AML-193 (cell line): ENCODE measurements at places on chromosomes 1 and 21.

GRCh38 chr1:47661040-47661439 lies 223.2 kb downstream of the FOXD2 start:
- no peak for DNase-seq

DNA sequence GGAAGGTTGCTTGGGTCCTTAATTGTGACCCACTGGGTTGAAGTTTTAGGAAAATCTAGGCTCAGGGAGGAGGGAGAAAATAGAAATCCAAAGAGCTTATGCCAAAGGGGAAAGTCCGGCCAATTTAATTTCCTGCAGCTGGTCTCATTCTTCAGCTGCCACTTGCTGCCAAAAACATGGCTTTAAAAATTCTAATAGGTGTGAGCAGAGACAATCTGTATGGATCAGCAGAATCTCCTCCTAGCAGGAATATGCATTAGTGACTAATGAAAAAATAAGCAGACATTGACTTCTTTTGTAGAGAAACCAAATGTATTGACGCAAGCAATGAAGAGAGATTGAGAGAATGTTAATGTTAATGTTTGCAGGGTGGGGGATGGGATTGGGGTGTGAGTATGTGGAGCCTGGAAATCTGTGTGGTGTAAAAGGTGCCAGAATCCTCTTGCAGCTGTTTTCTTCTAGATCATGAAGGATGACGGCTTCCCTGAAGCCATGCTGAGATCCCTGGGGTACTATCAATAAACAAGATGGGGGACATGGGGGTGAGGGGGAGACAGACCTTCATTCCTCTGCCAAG lies 35.3 kb downstream of the VWA5B1 start:
- no peak for DNase-seq

GRCh38 chr1:99397863-99398262 lies 133.6 kb downstream of the PLPPR4 start:
- DNase-seq: no peak

DNA sequence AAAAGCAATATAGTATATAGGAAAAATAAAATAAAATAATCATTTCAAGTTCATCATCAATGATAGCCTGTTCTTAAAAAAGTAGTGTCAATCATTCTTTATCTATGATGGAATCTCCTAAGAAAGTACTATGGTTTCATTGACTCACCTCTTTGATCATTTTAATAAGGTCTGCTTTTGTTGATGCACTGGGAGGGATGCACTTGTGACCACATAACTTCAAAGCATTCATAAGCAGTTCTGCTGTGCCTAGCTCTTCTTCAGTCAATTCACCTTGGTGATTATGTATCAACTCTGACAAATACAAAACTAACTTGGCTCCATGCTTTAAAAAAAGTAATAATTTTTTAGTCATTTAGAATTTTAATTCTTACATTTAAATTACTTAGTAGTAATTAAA lies 84.8 kb upstream of the GNG4 start:
- no peak for DNase-seq

- peak; percentile 54 for DNase-seq
Observed at GRCh38 chr1:28668956-28669723, 556 bp downstream of the GMEB1 start.

DNA sequence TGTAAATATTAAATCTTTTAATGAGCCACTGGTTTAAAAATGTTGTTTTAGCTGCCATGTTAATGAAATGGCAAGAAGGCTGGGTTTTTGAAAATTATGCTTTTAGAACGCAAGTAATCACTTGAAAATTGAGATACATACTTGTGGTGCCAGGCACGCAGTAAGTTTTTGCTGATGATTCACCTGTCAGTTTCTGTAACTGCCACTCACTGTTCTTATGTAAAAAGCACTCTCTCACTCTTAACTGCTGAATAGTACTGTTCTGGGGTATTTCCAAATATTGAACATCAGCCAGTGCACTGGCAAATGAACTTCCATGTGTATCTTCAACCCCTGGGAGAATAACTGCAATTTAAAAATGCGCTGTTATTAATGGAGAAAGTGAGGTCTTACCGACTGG lies 17.9 kb downstream of the LGALS8 start:
- DNase-seq: no peak

GRCh38 chr1:226762988-226763904 lies 24.2 kb upstream of the ITPKB start:
- no peak for DNase-seq

- DNase-seq: no peak
Observed at GRCh38 chr1:44237721-44238457, 24.6 kb downstream of the DMAP1 start.

DNA sequence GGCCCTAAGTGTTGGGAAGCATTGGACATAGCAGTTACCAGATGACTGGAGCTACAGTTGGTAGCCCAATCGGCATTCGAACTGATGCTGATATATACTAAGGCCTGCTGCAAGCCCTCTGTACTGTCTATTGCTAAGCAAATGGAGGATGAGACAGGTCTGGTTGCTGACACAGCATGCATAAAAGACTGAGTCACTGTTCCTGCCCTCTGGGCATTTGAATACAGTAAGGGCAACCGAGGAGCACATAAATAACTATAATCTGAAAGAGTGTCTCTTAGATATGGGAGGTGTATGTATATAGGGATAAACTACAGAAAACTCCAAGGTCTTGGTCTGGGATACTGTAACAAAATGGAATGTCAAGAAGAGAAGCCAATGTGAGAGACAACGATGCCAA lies 16.8 kb upstream of the MARK1 start:
- DNase-seq: no peak

GRCh38 chr1:116401646-116402176 lies 28.7 kb downstream of the ATP1A1 start:
- DNase-seq: no peak

GRCh38 chr1:147808025-147808424 lies 47.6 kb upstream of the GJA5 start:
- DNase-seq: no peak

- no peak for DNase-seq
Observed at GRCh38 chr1:6691507-6691906, 10.1 kb downstream of the DNAJC11 start.

GRCh38 chr1:55947446-55947845 lies 631.9 kb downstream of the PLPP3 start:
- no peak for DNase-seq

GRCh38 chr21:32304998-32305397 lies 6.3 kb downstream of the MRAP start:
- DNase-seq: no peak

GRCh38 chr1:64161357-64161941 lies 42.0 kb upstream of the UBE2U start:
- DNase-seq: no peak

DNA sequence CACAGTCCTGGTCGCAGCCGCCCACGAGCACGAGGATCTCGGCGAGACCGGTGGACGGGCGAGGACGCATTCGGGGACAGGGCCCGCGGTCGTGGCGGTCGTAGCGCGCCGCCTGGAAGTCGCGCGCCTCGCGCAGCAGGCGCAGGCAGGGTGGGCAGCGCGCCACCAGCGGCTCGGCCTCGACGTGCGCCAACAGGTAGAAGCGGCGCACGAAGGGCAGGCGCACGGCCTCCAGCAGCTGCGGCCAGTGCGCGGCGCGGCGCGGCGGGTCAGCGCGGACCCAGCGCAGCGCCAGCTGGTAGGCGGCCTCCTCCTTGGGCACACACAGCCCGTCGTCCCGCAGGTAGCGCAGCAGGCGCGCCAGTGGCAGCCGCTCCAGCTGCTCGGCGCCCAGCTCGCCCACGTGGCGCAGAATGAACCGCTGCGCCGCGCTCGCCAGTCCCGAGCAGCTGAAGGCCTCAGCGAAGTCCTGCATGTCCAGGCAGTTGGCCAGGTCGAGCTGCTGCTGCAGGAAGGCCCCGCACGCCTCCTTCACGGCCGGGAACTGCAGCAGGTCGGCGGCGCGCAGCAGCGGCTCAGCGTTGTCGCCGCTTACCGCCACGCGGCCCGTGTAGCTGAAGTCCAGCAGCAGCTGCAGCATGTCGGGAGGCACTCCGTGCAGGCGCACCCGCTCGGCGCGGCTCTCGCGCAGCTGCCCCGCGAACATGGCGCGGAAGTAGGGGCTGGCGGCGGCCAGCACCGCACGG lies 573 bp downstream of the KLHL21 start:
- no peak for DNase-seq

GRCh38 chr1:197466813-197467212 lies 198.8 kb downstream of the CRB1 start:
- DNase-seq: no peak

- DNase-seq: no peak
Observed at GRCh38 chr1:185566995-185567394, 167.2 kb upstream of the HMCN1 start.

- no peak for DNase-seq
Observed at GRCh38 chr1:68449901-68450300, at the start of gene RPE65. RPE65 (minus strand) TSS chr1:68449954; CDS start chr1:68449905, 49 bp downstream.

DNA sequence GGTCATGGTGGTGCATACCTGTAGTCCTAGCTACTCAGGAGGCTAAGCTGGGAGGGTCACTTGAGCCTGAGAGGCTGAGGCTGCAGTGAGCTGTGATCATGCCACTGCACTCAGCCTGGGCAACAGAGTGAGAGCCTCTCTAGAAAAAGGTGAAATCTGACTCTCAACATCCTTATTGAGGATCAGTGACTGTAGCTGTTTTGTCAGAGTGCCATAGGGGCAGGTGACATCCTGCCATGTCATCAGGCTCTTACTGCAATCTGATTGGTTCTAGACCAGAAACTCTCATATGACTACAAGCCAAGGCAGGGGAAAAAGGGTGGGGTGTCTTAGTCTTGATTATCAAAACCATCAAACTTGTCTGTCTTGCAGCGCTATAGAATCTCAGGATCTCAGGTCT lies 62.8 kb upstream of the NGF start:
- no peak for DNase-seq

GRCh38 chr1:41789661-41790330 lies 128.9 kb downstream of the HIVEP3 start:
- peak; percentile 16 for DNase-seq

GRCh38 chr1:107327446-107327845 lies 186.6 kb downstream of the NTNG1 start:
- DNase-seq: no peak

GRCh38 chr1:240174734-240175133 lies 83.1 kb downstream of the FMN2 start:
- DNase-seq: peak; percentile 36

- DNase-seq: no peak
Observed at GRCh38 chr1:10765734-10766478, 30.5 kb downstream of the CASZ1 start.

DNA sequence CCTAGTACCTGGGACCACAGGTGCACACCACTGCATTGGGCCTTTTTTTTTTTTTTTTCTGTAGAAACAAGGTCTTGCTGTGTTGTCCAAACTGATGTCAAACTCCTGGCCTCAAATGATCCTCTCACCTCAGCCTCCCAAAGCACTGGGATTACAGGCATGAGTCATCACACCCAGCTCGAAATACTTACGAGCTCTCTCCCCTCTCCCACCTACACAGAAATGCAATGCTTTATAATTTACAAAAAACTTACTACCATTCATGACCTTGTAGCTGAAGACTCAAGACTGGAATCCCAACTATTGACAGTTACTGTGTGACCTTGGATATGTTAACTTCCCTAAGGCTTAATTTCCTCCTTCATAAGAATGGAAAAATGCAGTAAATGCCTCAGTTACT lies 18.7 kb downstream of the FOXJ3 start:
- no peak for DNase-seq

DNA sequence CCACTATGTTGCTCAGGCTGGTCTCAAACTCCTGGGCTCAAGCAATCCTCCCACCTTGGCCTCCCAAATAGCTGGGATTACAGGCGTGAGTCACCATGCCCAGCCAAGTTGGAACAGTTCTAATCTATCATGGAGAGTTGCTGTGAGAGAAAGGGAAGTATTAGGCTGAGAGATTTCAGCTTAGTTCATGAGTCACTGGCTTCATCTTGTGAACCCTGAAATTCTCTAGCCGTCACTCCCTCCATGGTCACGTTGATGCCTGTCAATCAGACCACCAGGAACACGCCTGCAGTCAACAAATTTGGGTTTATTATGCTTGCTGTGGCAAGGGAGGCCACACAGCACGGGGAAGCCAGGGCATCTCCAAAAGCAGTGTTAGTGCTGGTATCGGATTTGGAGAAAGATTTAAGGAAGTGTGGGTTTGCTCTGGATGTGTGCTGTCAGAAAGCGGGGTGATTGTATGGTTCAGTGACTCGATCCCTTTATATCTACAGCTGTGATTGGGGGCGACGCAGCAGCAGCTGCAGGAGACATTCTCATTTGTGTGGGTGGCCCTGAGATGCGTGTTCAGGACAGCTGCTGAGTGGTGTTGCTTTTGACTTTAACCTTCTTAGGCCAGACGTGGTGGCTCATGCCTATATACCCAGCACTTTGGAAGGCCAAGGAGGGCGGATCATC lies 18.7 kb downstream of the UQCRHL start:
- no peak for DNase-seq
